ENCODE measurements at places on chromosomes 2 and 18.

DNA sequence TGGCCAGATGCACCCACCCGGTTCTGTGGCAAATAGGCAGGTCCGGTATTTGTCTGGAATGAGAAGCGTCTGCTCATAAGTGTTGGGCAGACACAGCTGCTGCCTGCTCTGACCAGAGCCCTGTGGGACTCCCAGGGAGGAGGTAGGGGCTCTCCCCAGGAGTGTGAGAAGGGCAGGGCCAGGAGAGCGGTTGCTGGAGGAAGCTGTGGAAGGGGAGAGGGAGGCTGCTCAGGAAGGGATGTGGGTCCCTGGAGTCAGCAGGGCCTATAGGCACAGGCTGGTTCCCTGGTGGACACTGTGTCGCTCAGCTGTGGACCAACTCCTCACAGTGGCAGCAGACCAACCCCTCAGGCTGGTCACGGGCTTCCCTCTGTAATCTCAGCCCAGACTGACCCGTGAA is 109.2 kb downstream of the DYSF start:
- no peak for DNase-seq

GRCh38 chr2:55871637-55872036 is 51.9 kb downstream of the EFEMP1 start:
- DNase-seq: no peak

DNA sequence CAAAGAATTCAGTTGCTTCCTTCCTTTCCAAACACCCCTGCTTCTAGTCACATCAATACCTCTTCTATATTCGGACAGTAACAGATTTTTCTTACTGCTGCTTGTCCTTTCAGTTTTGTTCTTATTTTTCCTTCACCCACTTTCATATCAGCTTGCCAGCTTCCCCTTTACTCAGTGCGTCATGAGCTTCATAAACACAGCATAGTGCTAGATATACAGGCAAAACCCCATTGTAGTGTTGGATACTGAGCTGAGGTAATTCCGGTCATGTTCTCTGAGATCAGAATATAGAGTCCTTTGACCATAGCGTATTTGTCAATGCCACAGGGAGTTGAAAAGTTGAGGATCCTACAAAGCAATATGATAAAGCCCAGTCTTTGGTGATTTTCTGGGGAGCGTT is 2.4 kb downstream of the FARP2 start:
- peak; percentile 27 for DNase-seq

GRCh38 chr2:62964050-62964449 is 86.6 kb upstream of the OTX1 start:
- DNase-seq: no peak

DNA sequence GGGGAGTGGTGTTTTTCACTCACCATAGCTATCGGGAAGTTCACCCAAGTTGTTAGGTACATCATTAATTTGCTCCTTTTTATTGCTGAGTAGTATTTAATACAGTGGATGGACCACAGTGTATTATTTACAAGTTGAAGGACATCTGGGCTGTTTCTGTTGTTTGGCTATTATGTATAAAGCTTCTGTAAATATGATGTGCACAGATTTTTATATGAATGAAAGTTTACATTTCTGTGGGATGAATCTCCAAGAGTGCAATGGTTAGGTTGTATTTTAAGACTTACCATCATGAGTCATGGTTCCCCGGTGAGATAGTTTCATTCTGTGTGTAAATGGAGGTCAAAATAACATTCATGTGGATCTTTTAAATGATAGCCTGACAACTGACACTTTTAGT is 337.4 kb downstream of the PTPRM start:
- no peak for DNase-seq

DNA sequence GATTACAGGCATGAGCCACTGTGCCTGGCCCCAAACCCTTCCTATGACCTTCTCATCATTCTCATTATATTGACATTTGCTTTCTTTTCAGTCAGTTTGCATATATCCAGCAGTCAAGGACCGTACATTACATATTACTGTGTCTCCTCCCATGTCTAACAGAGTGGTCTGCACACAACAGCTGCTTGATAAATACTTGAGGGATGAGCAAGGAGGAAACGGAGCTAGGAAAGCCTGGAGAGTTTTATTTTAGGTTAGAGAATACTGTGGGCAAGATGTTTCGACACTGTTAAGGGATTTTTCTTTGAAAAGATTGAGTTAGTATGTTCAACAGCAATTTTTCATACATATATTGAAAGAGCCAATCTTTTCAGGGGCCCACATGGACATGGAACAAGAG is 76.2 kb upstream of the CHRNA1 start:
- no peak for DNase-seq

DNA sequence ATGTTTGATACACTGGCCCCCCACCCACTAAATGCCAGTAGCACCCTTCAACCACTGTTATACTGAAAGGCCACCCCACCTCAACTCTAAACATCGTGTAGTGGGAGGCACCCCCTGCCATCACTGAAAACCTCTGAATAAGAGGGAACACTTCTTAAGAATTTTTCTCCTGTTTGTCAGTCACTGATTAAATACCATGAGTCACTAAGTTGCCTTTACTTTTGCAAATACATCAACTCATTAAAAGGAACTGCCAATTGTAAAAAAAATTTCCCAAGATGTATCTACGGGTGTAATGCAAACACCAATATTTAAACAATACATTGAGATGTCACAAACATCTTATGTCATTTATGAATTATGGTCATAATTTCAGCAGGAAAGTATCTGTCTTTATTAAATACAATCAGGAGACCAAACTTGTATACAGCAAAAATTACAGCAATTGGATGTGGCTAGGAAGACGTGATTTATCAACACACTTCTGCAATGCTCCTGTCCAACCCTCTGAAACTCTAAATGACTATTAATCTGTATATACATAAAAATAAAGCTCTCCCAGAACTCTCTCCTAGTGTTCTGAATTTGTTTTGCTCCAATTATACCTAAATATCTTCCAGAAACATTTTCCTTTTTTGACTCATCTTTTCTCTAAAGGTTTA is 144.1 kb upstream of the STK17B start:
- no peak for DNase-seq

GRCh38 chr18:42545825-42546224 is 569.7 kb downstream of the RIT2 start:
- no peak for DNase-seq

- no peak for DNase-seq
Measured at GRCh38 chr2:116073731-116074130, 1631.3 kb downstream of the DPP10 start.

- no peak for DNase-seq
Measured at GRCh38 chr2:59353306-59353921, 1112.3 kb upstream of the FANCL start.

DNA sequence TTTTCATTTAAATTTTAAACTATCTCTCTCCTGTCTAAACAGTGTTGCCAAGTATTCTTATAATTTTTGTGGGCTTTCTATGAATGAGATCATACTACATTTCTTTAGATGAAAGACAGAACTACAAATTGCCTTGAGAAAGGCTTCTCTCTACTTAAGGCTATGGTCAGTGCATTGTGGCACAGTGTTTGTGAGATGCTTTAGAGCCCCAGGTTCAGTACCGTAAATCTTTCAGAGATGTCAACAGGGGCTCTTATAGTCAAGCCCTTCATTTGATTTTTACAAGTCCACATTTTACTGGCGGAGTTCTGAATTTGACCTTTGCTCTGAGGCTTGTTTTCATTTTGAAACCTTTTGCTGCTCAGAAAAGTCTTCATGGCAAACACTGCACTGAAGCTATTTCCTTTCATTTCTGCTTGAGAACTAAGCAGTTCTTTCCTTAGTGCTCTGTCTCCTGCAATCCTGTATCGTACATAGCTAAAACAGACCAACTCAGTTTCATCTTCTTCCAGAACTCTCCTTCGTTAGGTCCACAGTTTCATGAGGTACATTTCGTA is 175.2 kb downstream of the NYAP2 start:
- DNase-seq: no peak

GRCh38 chr2:20226152-20226545 is 1.2 kb upstream of the SDC1 start:
- DNase-seq: no peak

DNA sequence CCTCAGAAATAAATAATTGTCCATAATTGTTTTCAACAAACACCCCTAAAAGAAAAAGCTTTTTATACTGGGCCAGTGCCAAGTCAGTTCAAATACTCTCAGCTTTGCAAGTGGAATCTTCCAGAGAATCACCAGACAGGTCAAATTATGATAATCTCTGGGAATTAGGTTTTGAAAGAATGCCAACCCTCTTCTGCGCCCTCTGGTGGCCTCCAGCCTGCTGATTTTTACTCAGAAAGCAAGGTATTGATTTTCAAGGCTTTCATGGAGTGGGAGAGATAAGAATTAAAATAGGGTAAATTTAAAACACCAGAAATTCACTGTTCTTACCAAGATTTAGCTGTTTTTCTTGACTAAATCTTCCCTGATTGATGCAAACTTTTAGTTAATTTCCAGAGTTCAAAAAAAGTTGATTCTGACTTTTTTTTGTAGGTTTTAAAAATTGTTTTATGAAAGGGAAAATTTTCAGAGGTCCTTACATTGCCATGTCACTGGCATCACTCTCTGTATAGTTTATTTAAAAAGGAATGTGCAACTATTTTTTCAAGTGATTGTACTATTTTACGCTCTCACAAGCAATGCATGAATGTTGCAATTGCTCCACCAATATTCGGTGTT is 282.9 kb upstream of the TNP1 start:
- DNase-seq: no peak

DNA sequence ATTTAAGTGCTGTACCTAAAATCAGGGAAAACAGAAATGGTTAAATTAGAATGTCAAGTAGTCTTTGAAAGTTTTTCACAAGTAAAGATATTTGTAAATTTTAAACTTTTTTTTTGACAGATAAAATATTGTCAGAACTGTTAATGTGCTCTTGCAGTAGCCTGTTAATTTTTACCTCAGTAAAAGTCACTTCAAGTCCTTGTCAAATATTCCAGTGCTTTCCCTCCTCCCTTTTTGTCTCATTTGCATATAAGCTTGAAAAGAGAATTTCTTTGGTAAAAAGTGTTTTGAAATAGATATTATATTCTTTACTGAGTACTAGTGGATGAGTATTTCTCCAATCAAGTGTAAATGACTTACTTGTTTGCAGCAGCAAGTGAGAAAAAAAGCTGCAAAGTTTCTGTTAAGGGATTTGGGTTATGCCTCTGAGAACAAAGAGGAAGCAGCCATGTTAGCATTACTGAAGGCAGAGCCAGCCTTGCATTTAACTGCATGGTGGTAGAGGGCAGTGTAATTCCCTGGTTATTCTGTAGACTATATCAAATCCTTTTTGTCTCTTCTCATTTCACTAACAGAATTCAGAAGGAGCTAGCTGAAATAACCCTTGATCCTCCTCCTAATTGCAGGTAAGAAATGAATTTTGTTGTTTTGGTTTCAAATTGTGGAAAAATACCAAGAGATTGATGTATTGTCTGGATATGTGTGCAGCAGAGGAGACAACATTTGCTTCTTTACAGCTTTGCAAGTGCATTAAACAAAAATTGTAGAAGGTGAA is 3.2 kb downstream of the UBE2E3 start:
- peak; percentile 73 for DNase-seq

DNA sequence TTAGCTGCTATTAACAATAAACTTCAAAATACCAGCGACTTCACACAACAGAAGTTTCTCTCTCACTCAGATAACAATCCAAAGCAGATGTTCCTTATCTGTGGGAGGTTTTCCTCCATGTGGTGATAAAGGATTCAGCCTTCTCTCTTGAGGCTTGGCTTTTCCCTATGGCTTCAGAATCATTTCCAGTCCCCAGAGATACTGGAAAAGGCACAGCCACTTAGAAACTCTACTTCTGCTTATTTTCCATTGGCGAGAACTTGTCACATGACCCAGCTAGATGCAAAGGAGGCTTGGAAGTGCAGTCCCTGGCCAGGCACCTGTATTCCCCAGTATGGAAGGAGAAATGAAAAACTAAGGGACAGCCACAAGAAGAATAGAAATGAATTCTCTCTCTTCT is 344.8 kb downstream of the MTX2 start:
- no peak for DNase-seq

- no peak for DNase-seq
Measured at GRCh38 chr2:64023485-64024258, 4.4 kb upstream of the VPS54 start.

DNA sequence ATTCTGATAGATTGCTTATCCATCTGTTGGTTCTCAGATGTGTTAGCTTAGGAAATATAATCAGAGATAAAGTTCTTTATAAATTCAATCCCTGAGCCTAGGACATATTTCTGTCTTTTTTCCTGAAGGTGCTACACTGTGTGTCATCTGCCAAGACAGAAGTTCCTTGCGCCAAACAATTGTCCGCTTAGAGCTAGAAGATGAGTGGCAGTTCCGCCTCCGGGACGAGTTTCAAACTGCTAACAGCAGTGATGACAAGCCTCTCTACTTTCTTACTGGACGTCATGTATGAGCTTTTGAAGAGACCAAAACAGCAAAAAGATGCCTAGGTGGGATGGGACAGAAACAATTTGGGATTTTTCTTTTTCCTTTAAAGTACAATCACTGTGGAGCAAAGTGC is 78.0 kb downstream of the ESCO1 start:
- no peak for DNase-seq

GRCh38 chr2:8609357-8609811 is 72.5 kb upstream of the ID2 start:
- no peak for DNase-seq

- no peak for DNase-seq
Measured at GRCh38 chr18:26103579-26103978, 13.2 kb upstream of the SS18 start.

DNA sequence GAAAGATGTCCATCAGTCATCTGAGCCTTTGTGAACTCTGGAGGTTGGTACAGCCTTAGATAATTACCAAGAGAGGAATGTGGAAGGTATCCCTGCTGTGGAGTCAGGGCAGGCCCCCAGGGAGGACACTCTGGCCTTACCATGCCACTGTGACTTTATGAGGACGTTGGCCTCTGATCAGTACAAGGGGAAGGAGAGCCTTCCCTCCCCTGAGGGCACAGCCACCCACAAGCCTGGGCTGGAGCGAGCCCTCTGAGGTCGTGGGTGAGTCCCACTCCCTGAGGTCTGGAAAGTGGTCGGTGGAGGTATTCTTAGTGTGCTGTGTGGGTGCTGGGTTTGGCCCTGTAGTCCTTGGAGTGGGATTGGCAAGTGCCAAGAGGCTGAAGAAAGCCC is 91.6 kb downstream of the STPG4 start:
- no peak for DNase-seq

GRCh38 chr2:111186933-111187332 is 66.2 kb downstream of the BCL2L11 start:
- DNase-seq: no peak

- no peak for DNase-seq
Measured at GRCh38 chr2:230575642-230576324, 136.9 kb upstream of the CAB39 start.

DNA sequence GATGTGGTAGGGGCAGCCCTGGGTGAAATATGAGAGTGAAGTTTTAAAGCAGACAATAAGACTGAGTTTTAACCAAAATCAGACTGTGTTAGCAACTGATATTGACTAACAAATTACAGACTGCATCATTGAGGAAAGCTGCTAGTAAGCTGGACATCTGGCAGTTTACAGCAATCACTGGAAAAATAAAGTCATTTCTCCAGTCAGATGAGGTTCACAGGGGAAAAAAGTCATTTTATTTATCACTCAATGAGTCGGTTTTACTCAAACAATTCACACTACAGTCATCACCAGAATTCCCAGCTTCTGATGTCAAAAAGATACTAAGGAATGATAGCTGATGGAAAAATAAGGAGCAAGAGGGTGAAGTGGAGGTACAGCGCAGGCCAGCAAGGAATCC is 10.5 kb upstream of the TMEM177 start:
- DNase-seq: no peak
